Activated CD8-positive, alpha-beta T cell treated with anti-CD3 and anti-CD28 coated beads, Interleukin-2, amount 10 ng/mL, durations not matched to agents 7 days and 5 days (primary cell): ENCODE measurements at places on chromosomes 16 and 17.
A peak's percentile ranks its signal among the peaks of the same experiment; 100 is the strongest.

GRCh38 chr16:73006026-73006425, 41.9 kb downstream of the ZFHX3 start:
- DNase-seq = no peak

DNA sequence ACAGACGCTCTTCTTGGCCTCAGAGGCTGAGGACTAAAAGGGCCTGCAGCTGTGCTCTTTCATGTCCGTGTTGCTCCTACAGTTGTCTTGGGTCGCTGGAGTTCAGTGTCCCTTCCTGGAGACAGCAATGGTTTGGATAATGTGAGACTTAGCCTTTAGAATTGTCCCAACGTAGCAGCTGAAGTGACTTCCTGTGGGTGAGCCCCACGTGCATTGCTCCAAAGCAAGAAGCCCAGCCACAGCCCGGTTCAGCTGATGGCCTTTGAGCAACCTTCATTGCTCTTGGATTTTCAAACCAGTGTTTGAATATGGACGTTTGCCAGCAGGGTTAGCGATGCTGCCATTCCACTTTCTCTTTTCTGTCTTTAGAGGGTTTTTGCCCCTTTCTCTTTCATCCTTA, 19.7 kb downstream of the TMEM11 start:
- DNase-seq = no peak

DNA sequence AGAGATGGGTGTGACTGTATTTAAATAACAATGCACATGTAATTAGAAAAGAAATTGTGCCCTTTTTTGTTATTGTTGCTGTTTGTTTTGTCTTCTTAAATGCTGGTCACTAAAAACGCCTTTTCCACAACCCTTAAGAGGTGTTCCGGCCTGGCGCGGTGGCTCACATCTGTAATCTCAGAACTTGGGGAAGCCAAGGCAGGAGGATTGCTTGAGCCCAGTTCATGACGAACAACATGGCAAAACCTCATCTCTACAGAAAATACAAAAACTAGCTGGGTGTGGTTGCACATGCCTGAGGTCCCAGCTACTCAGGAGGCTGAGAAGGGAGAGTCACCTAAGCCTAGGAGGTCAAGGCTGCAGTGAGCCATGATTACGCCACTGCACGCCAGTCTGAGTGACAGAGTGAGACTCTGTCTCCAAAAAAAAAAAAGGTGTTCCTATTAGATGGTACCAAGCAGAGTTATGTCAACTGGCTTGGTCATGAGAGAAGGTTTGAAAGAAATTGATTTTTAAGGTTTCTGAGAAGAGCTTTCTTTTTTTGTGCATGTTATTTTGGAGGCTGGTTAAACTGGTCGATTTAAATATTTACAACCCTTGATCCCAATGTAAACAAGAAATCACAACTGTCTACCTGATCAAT, 23.5 kb upstream of the RFFL start:
- no peak for DNase-seq

- no peak for DNase-seq
Observed at GRCh38 chr16:23453338-23454052, 506 bp upstream of the COG7 start.

- no peak for DNase-seq
Observed at GRCh38 chr16:342455-343213, 9.9 kb downstream of the AXIN1 start.

DNA sequence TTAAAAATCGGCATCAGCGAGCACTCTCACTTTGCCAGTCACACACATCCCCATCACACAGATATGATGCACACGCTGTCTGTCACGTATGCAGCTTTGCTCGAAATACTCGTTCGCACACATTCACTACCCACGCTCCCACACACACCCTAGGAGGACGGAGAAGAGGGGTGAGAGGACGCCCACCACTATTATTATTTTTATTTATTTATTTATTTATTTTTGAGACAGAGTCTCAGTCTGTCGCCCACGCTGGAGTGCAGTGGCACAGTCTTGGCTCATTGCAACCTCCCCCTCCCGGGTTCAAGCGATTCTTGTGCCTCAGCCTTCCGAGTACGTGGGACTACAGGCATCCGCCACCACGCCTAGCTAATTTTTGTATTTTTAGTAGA, 30.4 kb downstream of the HASPIN start:
- DNase-seq = no peak

DNA sequence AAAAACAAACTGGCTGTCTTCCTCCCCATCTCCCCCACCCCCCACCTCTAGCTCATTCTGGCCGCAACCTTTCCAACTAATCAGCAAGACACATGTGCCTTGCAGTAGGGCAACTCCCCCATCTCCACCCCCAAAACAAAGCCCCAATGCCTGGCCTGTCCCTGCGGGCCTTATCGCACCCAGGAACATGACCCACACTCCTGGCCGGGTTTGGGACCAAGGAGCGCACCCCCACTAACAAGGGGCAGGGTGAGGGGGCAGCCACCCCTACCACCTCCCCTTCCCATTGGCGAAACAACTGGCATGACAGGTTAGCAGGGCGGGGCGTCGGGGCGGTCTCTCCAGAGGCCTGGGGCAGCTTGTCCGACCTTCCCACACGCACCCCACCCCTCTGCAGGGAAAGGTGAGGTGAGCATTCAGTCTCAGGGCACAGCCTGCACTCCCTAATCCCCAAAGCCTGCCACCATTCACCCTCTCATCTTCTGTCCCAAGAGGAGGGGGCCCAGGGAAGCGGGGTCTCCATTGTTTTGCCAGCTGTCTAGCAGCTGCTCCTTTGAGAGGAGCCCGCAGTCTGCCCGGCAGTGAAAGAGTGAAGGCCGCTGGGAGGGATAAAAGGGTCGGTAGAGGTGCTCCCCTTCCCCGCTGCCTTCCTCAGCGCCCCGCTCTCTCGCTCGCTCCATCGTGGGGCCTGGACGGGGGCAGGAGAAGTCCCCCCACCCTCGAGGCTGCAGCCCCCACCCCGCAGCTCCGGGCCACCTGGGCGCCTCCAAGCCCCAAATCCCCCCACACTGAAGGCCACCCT, 765 bp downstream of the MYO18A start:
- no peak for DNase-seq

DNA sequence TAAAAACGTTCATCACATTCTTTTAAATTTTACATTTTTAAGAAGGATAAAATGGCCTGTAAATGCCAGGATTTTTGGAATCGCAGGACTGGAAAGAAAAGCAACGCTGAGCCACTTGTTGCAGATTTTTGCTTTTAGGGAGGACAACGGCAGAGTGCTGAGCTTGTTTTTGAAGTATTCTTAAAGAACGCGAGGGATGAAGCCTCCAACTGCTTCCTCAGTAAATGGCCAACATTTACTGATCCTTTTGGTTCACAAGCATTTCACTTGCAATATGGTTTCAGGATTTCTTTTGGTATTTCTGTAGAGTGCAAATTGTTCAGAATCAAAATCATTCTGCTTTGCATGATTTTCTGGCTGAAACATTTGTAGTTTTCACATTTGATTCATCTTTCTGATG, 2.8 kb upstream of the KRT23 start:
- DNase-seq = no peak

DNA sequence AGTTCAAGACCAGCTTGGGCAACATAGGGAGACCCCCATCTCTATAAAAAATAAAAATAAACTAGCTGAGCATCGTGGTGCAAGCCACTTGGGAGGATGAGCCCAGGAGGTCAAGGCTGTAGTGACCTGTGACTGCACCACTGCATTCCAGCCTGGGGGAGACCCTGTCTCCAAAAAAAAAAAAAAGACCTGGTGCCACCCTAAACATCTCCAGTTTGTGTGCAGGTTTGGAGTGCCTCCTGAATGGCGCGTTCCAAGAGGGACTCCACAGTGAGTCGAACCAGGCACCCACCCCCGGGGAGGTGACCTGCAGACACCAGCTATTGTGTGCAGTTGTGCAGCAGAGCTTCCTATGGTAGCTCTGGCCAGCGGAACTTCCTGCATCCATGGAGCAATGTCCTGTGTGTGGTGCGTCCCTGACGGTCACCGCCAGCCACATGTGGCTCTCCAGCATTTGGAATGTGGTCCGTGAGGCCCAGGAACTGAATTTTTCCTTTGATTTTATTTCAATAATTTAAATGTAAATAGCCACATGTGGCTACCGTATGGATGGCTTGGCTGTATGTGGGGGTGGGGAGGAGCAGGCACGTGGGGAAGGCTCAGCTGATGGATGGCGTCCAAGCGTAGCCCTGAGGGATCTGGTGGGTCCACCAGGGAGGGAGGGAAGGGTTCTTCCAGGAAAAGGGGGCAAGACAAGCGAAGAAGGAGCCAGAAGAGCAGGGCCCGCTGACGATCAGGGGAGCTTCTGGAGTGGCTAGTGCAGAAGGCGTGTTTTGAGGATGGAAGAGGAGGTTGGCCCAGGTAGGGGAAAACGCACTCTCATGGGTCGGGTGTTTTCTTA, 107.1 kb upstream of the GSE1 start:
- no peak for DNase-seq

GRCh38 chr16:78903237-78903636, 697.3 kb downstream of the MAF start:
- no peak for DNase-seq

- DNase-seq = no peak
Observed at GRCh38 chr17:73489991-73490390, 154.3 kb downstream of the SDK2 start.

GRCh38 chr16:53773881-53774280, 69.9 kb downstream of the FTO start:
- DNase-seq = no peak

DNA sequence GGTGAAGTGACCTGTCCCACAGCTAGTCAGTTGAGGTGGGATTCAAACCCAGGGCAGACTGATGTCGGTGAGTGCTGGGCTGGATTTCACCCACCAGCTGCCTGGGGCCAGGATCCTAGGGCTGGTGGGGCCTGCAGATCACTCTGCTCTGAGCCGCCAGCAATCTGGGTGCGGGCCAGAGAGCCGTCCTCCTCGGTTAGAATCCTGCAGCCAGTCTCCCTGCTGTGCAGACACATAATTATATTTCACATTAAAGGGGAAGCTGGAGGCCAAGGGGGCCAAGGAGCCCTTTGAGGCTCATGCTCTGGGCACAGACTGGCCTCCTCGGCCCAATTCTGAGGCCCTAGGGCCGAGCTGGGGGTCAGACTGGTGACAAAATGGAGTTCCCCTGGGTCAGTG, 996 bp upstream of the KCNJ12 start:
- DNase-seq = no peak

DNA sequence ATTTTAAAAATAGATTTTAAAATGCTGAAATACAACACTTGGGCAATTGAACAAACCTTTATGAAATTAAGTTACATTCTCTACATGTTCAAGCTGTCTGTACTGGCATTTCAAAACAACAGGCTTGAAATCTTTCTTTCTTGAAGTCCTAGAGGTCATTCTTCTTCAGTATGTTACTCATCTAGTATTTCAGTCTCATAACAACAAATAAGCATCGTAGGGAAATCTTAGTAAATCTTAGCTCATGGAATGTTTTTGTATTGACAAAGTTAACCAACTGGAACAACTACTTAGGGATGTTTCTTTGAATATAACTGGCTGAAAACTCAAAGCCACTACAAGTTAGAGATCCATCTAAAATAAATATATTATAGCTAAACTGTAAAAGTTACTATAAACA, 96.6 kb downstream of the KIF2B start:
- no peak for DNase-seq

- no peak for DNase-seq
Observed at GRCh38 chr17:70677783-70678647, 508.7 kb downstream of the KCNJ2 start.

- DNase-seq = no peak
Observed at GRCh38 chr16:8639694-8640093, 18.2 kb downstream of the METTL22 start.

DNA sequence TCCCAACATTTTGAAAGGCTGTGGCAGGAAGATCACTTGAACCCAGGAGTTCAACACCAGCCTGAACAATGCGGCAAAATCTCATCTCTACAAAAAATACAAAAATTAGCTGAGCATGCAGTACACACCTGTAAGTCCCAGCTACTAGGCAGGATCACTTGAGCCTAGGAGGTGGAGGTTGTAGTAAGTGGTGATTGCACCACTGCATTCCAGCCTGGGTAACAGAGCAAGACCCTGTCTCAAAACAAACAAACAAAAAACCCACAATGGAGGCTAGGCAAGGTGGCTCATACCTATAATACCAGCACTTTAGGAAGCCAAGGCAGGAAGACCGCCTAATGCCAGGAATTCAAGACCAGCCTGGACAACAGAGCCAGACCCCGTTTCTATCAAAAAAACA, 12.0 kb downstream of the APPBP2 start:
- DNase-seq = no peak

- DNase-seq = no peak
Observed at GRCh38 chr17:43702637-43703036, 40.9 kb upstream of the MEOX1 start.

DNA sequence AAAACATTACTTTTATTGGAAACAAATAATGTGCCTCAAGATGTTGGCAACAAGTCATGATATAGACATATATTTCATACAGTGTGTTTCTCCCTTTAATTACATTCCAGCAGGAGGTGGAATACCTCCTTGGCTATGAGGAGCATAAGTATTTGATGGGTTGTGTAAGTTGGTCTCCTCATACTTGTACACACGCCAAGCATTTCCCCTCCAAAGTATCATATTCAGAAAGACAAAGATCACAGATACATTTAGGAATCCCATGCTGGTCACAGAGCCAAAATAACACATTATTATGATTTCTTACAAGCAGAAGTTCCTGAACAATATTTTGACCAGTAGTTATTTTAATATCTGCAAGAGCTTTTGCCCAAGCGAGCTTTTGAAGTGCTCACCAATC, 57.8 kb downstream of the WSB1 start:
- DNase-seq = no peak

DNA sequence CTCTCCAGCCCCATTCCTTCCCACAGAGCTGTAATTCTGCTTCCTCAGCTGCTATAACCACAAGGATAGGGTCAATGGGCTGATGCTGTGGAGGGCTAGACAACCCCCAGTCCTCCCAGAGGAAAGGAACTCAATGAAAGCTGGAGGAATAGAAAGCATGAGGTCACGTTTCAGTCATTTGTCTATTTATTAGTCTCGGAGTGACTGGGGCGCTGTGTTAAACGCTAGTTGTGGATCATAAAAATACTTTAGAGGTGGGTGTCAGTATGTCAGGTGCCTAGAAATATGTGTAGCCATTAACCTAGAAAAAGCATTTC, 787 bp upstream of the CCL3L1 start:
- DNase-seq = peak; percentile 16

DNA sequence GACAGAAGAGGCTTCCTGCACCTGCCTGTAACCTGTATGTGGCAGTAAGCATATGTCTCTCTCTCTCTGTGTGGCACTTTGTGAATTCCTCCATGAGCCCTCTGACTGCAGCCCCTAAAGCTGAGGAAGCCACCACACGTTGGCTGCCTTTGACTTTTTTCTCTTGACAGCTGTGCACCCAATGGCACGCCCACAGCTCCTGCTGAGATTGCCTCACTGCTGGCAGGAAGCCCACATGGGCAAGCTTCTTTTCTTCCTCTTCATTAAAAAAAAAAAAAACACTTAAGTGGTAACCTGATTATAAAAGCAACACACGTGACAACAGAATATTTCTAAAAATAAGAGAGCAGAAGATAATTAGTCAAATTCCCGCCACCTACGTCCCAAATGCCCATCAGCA, 34.0 kb upstream of the PIRT start:
- DNase-seq = no peak
